Hematopoietic multipotent progenitor cell treated with erythropoietin and hydrocortisone succinate and interleukin-3 and kit ligand, for 15 days (in vitro differentiated cells): ENCODE measurements at places on chromosomes 11 and 22.

GRCh38 chr11:59184691-59185339 lies 12.9 kb downstream of the DTX4 start:
- no peak for DNase-seq

DNA sequence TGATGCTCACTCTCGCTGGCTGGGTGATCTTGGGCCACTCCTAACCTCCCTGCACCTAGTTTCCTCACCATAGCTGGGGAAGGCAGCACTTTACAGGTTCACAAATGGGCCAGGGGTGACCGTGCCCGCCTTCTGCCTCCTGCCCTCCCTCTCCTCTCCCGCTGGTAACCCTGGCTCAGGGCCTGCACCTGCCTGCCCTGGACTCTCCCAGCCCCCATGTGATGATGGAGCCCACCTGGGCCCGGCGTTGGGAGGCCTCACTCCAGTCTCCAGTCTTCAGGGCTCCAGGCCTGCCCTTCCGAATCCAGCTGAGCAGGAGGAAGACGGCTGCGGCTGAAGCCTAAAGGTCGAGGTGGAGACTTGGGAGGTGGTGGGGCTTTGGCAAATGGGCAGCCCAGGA lies 152.9 kb downstream of the CACNA1I start:
- DNase-seq, result no peak

- DNase-seq, result no peak
Measured at GRCh38 chr11:93689240-93689639, 27.8 kb downstream of the CEP295 start.

DNA sequence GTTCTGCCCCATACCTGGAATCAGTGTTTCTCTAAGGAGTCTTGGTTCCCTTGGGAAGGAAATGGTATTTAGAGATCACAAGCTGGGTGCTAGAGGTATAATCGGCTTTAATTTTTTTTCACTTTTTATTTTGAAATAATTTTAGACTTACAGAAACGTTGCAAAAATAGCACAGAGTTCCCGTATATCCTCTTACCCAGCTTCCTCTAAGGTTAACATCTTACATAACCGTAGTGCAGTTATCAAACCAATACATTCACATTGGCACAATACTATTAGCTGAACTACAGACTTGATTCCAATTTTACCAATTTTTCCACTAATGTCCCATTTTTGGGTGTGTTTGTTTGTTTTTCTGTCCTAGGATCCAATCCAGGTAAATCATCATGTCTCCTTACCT lies 63.8 kb downstream of the RBX1 start:
- no peak for DNase-seq

- no peak for DNase-seq
Measured at GRCh38 chr11:117919341-117919740, 9.9 kb downstream of the TMPRSS13 start.

DNA sequence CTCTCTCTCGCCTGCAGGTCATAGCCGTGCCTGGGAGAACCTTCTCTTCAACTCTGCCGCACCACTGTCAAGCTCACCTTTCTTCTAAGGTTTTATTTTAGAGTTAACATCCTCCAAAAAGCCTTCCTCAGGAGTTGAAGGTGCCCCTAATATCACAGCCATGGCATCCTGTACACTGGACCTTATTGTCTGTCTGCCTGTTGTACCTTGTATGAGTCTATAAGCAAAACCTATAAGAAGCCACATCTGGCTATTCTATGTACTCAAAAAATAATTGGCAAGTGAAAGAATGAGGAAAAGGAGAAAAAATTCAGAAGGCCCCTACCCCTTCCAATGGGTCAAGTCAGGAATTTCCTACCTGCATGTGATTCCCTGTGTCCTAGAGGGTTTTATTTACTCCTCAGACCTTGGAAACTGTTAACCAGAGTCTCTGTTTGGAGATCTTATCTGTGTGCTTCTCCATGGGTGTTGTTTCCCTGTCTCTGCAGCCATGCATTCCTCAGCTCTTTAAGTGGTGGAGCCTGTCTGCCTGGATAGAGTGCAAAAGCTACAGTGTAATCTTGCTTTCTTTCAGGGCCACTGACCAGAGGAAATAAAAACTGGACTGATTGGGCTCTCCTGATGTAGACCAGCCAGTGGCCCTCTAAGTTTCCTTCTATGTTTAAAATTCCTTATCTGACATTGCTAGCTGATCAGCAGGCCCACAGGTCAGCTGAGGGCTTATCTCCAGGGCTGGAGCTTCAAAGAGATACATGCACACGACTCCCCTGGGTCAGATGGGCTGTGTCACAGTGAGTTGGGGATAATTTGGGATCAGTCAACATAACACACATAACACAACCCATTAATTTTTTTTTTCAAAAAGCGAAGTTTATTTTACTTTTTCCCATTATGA lies 37.6 kb upstream of the TMEM135 start:
- DNase-seq, result peak; percentile 38

DNA sequence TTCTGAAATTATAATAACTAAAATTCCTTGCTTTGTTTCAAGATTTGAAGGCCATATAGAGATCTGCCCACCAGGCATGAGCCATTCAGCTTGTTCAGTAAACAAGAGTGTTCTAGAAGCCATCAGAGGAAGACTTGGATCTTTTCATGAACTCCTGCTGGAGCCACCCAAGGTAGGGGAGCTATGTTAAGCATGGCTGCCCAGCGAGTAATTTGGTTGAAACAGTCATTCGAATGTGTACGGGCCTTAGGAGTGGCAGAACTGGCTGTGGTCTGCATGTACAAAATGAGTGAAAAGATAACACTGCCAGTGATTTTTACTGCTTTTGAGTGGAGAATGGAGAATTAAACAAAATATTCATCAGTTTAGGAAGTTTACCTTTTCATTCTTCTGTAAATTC lies 103.7 kb downstream of the PPP6R3 start:
- no peak for DNase-seq
